A172 (cell line): ENCODE measurements at places on chromosomes 2 and 18. TPM values are rescaled to one million over a fixed set of nuclear protein-coding genes. Genes with fewer than 3 reads are reported as not detected.

DNA sequence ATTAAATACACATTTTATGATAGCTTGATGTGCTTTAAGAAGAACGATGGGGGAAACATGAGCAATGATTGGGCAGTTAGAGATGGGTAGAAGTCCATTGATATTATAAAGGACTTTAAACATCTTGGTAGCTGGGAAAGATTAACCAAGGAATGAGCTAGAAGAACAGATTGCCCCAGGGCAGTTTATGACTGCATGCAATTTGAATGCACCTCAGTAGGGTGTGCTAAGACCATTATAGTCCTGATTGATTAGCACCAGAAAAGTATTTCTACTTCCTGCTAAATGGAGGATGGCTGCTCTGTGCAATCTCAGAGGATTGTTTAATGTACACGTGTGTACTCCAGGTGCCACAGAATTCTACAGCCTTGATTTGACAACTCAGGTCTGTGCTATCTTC is 641.9 kb downstream of the CNTNAP5 start:
- DNase-seq, result no peak

- no peak for DNase-seq
Measured at GRCh38 chr2:99605036-99605435, 115.2 kb upstream of the REV1 start.

DNA sequence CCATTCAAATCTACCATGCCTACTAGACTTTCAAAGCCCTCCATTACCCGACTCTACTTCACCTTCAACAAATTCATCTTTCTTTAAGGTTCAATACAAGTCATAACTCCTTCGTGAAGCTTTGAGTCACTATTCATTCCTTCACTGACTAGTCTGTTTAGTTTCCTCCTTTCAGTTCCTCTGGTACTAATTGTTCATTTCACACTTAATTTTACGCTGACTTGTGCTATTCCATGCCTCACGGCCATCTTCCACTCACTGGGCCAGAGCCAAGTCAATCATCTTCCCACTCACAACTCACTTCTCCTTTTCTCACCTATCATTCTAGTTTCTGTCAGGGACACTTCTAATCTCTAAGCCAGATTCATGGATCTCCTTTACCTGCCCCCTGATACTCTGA is 136.2 kb downstream of the MTX2 start:
- no peak for DNase-seq

DNA sequence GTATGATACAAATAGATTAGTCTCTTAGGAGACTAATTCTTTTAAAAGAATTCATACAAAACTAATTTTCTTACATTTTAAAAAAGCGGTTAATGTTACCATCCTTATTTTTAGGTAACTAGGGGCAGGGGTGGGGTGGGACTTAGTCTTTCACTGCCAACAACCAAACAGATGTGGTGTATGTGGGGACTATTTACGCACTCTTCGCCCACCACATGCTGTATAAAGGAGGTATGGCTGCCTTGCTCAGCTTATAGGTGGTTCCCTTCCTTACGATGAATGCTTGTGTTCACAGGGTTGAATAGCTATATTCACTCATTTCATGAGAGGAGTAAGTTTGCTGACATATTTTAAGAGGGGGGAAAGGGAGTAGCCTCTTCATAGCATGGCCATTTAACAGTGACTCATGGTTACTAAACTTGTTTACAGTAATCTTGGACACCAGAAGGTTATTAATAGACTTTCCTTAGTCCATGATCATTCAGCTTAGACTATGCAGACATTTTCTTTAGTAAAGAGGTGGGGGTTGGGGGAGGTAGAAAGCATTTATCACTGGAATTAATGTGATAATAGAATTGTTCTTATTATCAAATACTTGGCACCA is 61.8 kb downstream of the CAB39 start:
- peak; percentile 88 for DNase-seq

DNA sequence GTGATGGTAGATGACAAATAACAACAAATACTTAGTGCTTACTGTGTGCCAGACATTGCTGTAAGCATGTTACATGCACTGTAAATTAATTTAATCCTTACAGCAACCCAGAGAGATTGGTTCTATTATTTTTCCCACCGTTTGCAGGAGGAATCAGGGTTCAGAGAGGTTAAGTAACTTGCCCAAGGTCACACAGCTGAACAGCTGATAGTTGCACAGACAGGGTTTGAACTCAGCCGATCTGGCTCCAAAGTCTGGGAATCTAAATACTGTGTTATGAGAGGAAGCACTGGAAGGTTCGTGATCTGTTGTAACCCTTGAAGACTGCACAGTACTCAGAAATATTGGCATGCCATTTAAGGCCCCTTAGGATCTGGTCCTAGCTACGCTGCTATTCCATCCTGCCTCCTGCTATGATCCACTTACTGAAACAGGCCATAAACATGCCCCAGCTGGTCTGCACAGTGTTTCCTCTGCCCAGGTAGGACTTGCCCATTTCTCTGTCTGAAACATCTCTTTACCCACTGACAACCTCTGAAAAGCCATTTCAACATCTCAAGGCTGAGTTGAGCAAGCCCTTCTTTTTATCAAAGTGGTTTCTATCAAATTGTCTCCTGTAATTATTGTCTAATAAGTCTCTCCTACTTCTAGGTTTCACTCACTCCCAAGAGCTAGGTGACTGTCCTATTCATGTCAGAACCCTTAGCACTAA is 40.4 kb upstream of the MRPL33 start:
- DNase-seq, result no peak

- peak; percentile 11 for DNase-seq
Measured at GRCh38 chr2:23637011-23637778, 252.2 kb downstream of the KLHL29 start.

DNA sequence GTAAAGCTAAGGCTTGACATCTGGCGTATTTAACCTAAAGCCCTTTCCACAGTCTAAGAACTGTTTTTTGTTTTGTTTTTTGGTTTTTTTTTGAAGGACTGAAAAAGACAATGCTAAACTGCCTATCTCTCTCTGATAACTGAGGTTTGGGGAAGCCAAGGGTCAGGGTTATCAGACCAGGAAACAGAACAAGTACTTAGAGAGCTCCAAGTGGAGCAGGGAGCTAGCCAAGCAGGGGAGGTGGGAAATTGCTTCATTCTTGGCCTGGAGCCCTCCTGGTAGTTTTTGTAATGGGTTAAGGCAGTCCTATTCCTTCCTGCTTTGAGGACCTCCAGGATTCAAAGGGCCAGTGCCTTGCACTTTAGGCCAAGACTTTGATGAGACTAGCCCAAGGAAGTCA is 154.3 kb upstream of the LTBP1 start:
- DNase-seq, result no peak

DNA sequence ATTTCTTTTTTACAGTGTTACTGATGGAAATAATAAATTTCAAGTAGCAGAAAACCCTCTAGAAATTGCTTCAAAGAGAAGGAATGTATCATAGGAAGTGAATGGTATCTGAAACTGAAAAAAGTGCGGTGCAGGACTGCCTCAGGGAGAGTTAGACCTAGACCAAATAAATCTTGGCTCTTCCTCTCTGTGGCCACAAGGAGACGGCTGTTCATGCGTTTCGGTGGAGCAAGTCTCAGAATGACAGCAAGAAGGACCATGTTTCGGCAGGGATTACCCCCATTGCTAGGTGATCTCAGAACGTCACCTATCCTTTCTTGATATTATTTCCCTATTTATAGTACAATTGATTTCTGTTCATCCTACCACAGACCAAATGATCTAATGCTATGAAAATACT is 522.3 kb downstream of the SOX11 start:
- DNase-seq, result no peak

DNA sequence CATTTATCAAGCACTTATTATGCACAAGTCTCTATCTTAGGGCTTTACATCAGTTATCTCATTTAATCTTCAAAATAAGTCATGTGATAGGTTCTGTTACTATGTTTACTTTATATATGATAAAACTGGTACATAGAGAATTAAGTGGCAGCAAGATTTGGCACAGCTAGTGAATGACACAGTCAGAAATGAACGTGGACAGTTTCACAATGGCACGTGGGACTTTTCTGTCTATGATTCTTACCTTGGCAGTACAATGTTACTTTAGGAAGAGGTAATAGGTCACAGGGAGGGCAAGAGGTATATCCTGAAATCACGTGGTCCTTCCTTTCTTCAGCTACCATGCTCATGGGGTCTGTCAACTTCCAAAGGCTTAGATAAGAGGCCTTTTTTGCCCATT is 53.4 kb downstream of the SLC4A10 start:
- no peak for DNase-seq

GRCh38 chr18:43539862-43540261 is 262.6 kb upstream of the SYT4 start:
- DNase-seq, result no peak

DNA sequence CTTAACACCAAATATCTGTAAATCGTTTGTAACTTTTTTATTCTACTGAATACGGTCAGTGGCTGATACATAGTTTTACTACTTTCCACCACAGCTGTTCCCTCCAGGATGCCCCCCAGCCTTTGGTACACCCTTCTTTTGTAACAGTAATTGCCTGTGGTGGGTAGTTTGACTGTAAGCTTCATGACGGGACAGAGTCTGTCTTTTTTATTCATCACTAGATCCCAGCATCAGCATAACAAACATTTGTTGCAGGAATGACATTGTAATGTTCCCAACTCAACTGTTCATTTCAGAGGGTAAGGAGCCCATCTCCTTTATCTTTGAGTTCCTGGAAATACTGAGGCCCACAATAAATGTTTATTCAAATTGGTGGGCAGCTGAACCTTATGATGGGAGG is 67.5 kb downstream of the MBOAT2 start:
- no peak for DNase-seq

GRCh38 chr2:31980674-31981356 is 30.0 kb downstream of the MEMO1 start:
- peak; percentile 38 for DNase-seq

- no peak for DNase-seq
Measured at GRCh38 chr2:10159581-10160131, 37.1 kb downstream of the RRM2 start.

DNA sequence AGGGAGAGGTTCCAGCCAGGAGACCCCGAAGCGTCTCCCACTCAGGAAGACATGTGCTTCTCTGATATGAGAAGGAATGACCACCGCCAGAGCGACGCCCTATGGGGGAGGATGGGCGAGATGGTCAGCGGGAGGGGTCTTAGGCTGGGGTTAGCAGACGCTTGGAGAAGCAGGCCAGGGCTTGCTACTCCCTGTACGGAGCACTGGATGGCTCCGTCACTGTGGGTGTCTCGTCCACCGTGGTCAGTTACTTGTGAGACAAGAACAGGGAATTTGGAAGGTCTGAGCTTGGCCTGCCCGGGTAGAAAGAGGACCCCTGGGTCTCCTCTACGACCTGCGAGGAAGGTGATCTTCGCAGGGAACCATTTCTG is 39.8 kb downstream of the TMEM18 start:
- no peak for DNase-seq

GRCh38 chr2:118686346-118686745 is 161.1 kb downstream of the EN1 start:
- peak; percentile 51 for DNase-seq

- no peak for DNase-seq
Measured at GRCh38 chr2:25441353-25441752, 99.6 kb upstream of the DNMT3A start.

GRCh38 chr2:165985120-165985519 is 31.5 kb upstream of the TTC21B start:
- no peak for DNase-seq

- DNase-seq, result no peak
Measured at GRCh38 chr2:85156153-85156552, 23.0 kb downstream of the TCF7L1 start.

DNA sequence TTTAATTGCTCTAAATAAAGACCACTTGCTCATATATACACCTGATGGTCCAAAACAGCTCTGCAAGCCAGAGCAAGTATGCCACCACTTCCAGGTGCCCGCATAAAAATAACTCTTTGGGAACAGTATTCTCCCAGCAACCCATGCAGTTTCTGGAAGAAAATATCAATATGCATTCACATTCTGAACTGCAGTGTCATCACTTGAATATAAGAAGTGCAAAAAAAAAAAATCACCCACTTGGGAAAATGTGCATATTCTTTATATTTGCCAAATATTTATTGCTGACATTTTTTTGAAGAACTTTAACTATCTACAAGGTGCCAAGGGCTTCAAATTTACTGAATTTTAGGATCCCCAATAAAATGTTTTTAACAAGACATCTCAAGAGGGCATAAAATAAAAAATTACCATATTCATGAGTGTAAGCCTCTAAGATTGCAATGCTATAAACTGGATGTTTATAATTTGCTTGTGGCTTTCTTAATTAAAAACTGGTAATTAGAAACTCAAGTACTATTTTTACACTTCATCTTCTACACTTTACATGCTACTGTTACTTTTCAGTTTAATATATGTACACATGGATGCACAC is 360.6 kb upstream of the HNRNPA3 start:
- DNase-seq, result no peak

DNA sequence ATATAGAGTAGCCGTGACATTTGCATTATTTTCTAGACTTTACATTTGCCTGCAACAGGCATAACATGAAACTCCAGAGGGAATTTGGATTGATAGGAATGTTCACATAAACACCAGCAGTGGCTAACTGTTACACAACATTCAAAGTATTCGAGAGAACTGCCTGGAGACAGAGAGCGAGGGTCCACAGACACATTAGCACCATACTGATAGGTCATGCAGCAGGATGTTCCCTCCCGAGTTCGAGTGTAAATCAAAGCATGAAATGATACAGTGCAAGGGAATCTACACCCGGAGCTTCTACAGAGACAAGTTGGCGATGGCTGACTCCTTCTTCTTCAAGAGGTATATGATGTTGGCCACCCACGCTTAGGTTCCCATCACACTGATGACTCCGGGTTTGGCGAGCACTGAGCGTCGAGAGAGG is 89.5 kb downstream of the COL6A3 start:
- no peak for DNase-seq

DNA sequence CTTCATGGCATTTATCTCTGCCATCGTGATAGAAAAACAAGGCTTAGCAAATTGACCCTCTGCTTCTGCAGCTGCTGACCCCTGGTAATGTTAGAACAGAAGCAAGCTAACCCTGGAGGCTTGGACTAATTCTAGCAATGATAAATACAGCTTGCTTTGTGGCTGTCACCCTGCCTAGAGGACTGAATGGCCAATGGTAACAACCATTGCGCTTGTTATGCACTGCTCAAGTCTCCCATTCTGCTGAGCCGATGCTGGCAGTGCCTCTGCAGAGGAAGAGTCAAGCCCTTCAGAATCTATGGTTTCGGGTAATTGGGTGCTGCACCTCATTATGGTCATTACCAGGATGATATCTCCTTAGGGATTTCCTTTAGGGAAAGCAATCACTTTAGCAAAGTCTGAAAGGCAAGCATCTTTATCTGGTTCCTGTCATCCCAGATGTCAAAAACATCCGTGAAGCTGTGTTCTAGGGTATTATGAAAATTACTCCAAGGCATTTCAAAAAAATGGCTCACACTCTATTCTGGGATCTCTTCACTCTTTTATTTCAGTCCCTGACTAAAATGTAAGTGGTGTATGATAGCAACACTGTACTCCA is 186.8 kb upstream of the DLGAP1 start:
- no peak for DNase-seq

MROH2A gene
- total RNA-seq, result 0.48 TPM in 1 of 2 replicates, not detected in the other

TMEM163 gene
- 0.43 and 0.91 TPM in 2 replicates for total RNA-seq

ZSWIM2 gene
- not detected in 2 replicates for total RNA-seq

CCL20 gene
- total RNA-seq, result not detected in 2 replicates

STPG4 gene
- total RNA-seq, result 0.62 and 4.4 TPM in 2 replicates

CPLX4 gene
- total RNA-seq, result not detected in 2 replicates

APOB gene
- total RNA-seq, result not detected in 2 replicates

TCF4 gene
- 55.0 and 100.0 TPM in 2 replicates for total RNA-seq

LRATD1 gene
- not detected in 2 replicates for total RNA-seq

DUSP19 gene
- 2.5 and 3.2 TPM in 2 replicates for total RNA-seq

GALNT14 gene
- not detected in 2 replicates for total RNA-seq

CRYBA2 gene
- total RNA-seq, result not detected in 2 replicates
